Esophagus mucosa (tissue), 1 donor: ENCODE measurements at places on chromosomes 11 and 22. TPM values are rescaled to one million over a fixed set of nuclear protein-coding genes. Genes with fewer than 3 reads are reported as not detected.

The FOLR1 gene
- 0.96 TPM for total RNA-seq

The OR52A1 gene
- not detected for total RNA-seq

The EMID1 gene
- 0.84 TPM for total RNA-seq

The MYBPC3 gene
- not detected for total RNA-seq

The UBQLN3 gene
- not detected for total RNA-seq

The C1QTNF4 gene
- not detected for total RNA-seq

The GSC2 gene
- total RNA-seq: not detected

The NNMT gene
- 16.8 TPM for total RNA-seq

The TMA7B gene
- total RNA-seq: 0.24 TPM

The CEP126 gene
- 1.2 TPM for total RNA-seq

The CHADL gene
- 3.9 TPM for total RNA-seq

The GALNT18 gene
- total RNA-seq: 9.4 TPM

The CRYAB gene
- 19.6 TPM for total RNA-seq

The F2 gene
- total RNA-seq: not detected

The ATG2A gene
- total RNA-seq: 10.7 TPM

The PGA5 gene
- not detected for total RNA-seq

The BIRC3 gene
- total RNA-seq: 2.2 TPM

The OR8G1 gene
- not detected for total RNA-seq

The CDC42EP1 gene
- total RNA-seq: 117 TPM

The TESMIN gene
- total RNA-seq: 5.2 TPM

The PNPLA3 gene
- total RNA-seq: 1.3 TPM

The NXPE4 gene
- not detected for total RNA-seq

The GLYAT gene
- total RNA-seq: not detected

The OR4A47 gene
- total RNA-seq: not detected

The SMIM35 gene
- total RNA-seq: not detected

The NPAS4 gene
- not detected for total RNA-seq

The MS4A3 gene
- total RNA-seq: not detected

The STK33 gene
- total RNA-seq: 0.52 TPM

The C11orf91 gene
- total RNA-seq: 1.1 TPM

The MS4A8 gene
- not detected for total RNA-seq

The MUC6 gene
- total RNA-seq: not detected

The WT1 gene
- total RNA-seq: not detected

The CEND1 gene
- total RNA-seq: not detected

The OR2D2 gene
- total RNA-seq: 0.20 TPM

The MFRP gene
- not detected for total RNA-seq

The KMT2A gene
- 25.6 TPM for total RNA-seq

The NRXN2 gene
- total RNA-seq: 0.12 TPM

The TMEM121B gene
- total RNA-seq: 0.28 TPM

The OR8G5 gene
- total RNA-seq: not detected

The SLC35F2 gene
- 14.7 TPM for total RNA-seq

The DBX1 gene
- not detected for total RNA-seq

The POU2AF2 gene
- not detected for total RNA-seq

The TRIM34 gene
- total RNA-seq: 4.0 TPM

The ISX gene
- total RNA-seq: not detected

The RFPL1 gene
- total RNA-seq: not detected

The B3GAT1 gene
- total RNA-seq: 0.08 TPM

The TPBGL gene
- total RNA-seq: not detected

The TNNT3 gene
- 0.40 TPM for total RNA-seq

The SELENOM gene
- 13.7 TPM for total RNA-seq

The LMNTD2 gene
- 3.0 TPM for total RNA-seq
